ENCODE measurements at places on chromosomes 7 and 10.
A peak's percentile ranks its signal among the peaks of the same experiment; 100 is the strongest.

DNA sequence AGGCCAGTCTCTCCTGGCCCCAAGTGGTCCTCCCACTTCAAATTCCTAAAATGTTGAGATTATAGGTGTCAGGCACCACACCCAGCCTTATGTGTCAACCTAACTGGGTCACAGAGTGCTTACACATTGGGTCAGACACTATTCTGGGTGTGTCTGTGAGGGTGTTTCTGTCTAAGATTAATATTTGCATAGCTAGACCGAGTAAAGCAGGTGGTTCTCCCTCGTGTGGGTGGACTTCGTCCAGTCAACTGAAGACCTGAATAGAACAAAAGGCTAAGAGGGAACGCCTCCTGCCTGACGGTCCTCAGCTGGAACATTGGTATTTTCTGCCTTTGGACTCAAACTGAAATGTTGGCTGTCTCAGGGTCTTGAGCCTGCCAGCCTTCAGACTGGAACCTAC is 11.5 kb downstream of the PPIF start:
- peak; percentile 75 for DNase-seq

DNA sequence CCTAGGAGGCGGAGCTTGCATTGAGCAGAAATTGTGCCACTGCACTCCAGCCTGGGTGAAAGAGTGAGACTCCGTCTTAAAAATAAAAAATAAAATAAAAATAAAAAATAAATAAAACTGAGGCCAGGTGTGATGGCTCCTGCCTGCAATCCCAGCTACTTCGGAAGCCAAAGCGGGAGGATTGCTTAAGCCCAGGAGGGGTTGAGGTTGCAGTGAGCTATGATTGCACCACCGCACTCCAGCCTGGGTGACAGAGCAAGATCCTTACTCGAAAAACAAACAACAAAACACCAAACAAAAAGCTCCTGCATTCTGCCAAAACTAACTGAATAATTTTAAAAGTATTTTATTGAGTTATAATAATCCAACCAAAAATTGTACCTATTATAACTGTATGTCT is 36.2 kb downstream of the AGAP4 start:
- DNase-seq: no peak

DNA sequence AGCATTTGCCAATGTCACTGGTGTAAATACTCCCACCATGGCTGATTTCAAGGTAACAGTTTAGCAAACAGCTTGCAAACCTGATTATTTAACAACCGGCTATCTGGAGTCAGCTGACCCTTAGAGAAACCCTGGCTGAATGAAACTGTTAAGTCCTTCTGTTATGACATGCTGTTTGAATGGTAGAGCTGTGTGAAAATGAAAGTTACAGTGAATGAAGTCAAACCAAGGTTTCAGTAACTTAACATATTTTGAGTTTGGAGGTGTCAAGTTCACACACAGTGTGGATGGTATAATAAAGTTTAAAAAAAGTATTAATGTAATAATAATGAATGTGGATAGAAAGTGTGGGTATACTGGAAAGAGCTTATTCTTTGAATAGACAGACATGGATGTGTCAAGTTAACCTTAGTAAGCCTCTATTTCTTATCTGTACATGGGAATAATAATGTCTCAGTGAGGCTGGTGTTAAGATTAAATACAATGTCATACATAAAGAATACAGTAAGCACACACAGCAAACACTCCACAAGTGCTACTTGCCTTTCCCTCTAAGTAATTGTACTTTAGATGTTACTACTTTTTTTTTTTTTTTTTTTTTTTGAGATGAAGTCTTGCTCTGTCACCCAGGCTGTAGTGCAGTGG is 150.4 kb downstream of the TAX1BP1 start:
- no peak for DNase-seq

- DNase-seq: peak; percentile 56
These were observed 11.1 kb downstream of the FAM53B start for GRCh38 chr10:124732931-124733570.

- no peak for DNase-seq
These were observed 52.4 kb upstream of the DLX6 start for GRCh38 chr7:96952974-96953391.

DNA sequence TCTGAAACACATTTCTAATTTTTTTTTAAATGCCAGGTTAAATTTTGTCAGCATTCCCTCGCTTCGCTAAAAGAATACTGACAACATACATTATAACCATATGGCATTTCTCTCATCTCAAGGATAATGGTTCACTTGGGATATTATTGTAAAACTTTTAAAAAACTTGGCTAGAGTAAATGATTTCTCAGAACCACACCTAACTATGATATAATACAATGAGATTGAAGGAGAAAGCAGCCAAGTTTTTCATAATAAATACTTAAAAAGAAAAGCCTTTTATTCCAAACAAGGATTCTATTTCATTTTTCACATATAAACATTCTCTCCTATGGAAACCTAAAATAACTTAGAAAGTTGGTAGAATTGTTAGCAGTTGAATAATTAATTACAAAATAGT is 413.9 kb downstream of the HGF start:
- no peak for DNase-seq

DNA sequence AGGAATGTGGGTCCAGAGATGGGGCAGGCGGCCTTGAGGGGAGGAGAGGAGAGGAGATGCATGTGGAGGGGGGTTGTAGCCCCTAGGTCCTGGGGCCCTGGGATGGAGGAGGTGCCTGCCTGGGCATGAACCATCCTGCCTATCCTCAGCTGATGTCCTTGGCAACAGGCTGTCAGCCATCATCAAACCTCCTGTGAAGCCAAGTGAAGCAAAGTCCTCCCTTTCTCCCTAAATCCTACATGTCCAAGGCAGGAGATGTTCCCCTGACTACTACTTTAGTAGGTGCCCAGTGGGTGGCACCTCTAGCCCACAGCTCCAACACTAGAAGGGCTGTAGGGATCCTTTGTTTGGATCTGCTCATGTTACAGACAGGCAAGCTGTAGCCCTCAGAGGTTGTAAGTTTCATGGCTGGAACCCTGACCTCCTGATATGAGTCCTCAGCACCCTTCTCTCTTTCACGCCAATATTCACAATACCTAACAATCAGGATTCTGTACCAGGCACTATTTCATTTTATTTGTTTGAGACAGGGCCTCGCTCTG is 66.6 kb upstream of the SYPL1 start:
- no peak for DNase-seq

DNA sequence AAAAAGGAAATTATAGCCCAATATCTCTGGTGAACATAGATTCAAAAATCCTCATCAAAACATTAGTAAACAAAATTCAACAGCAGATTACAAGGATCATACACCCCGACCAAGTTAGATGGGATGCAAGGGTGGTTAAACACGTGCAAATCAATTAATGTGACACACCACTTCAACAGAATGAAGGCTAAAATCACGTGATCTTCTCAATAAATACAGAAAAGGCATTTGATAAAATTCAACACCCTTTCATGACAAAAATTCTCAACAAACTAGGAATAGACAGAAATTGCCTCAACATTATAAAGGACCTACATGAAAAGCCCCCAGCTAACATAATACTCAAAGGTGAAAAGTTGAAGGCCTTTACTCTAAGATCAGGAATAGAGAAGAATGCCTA is 590.8 kb upstream of the FZD8 start:
- DNase-seq: no peak

GRCh38 chr7:151585744-151586393 is 66.2 kb upstream of the RHEB start:
- no peak for DNase-seq

DNA sequence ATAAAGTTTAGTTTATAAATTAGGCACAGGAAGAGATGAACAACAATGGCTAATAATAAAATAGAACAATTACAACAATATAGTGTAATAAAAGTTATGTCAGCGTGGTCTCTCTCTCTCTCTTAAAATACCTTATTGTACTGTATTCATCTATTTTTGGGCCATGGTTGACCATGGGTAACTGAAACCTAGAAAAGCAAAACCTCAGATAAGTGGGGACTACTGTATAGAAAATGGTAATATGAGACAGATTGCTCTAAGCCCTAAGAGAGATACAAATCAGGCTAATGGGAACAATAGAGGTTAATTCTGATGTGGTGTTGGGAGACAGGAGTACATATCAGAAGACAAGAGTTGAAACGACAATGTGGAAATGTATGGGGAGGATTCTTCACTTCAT is 86.2 kb downstream of the ZNF365 start:
- no peak for DNase-seq

GRCh38 chr10:85995791-85996190 is 370.8 kb downstream of the GRID1 start:
- DNase-seq: peak; percentile 20

DNA sequence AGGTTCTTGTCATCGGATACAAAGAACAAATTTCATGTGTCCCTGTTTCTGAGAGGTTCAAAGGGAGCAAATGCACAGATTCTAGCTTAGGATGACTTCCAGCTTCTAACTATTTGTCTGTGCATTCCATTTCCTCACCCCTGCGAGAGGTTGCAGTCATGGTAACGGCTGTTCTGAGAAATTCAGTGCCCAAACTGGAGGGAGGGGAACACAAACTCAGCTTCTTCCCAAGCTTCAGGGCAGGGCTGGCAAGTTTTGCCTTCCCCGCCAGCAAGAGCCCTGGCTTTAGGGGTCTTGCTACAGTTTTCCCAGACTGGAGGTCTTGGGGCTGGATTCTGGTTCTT is 11.1 kb downstream of the FAS start:
- DNase-seq: no peak

- DNase-seq: no peak
These were observed 765.6 kb upstream of the GHITM start for GRCh38 chr10:83373671-83374070.

DNA sequence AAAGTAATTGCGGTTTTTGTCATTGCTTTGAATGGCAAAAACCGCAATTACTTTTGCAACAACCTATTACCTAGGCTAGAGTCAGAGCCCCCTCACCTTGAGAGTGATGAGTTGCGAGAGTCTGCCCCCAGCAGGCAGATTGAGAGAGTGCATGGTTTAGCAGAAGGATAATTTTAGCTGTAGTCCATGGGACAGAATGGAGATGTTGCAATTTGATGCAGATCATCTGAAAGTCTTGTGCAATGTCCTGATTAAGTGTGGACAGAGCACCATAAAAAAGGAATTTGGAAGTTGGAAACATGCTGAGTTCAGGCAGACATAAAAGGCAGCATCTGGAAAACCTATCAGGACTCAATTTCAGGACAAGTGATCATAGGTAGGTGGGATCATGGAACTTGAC is 48.7 kb downstream of the GPR141 start:
- peak; percentile 24 for DNase-seq

GRCh38 chr7:54705436-54705835 is 53.6 kb downstream of the SEC61G start:
- no peak for DNase-seq

- peak; percentile 7 for DNase-seq
These were observed 235.0 kb downstream of the CCSER2 start for GRCh38 chr10:84563355-84563754.

DNA sequence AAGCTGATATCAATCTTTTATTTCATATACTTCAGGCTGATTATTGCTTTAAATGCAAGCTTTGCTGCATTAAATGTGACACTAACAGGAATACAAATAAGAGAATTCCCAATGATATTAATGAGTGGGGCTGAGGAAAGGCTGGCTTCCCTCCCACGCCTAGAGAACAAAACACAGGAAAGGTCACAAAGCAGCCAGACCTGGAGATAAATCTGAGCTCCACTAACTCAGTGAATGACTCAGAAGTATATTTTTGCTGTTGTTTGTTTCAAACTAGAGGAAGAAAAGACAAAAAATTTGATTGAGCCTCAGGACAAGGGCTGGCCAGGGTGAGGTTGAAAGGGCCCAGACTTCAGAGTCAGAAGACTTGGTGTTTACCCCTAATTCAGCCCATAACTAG is 88.1 kb downstream of the XPNPEP1 start:
- no peak for DNase-seq

Data from colonic mucosa (tissue), 4 donors.